ENCODE measurements at places on chromosomes 12 and 14. TPM values are rescaled to one million over a fixed set of nuclear protein-coding genes. Genes with fewer than 3 reads are reported as not detected.

Gene BCL7A
- total RNA-seq: 6.6 TPM

Gene SRRM4
- not detected for total RNA-seq

Gene NTF3
- total RNA-seq: 3.1 TPM

Gene TMEM119
- 3.9 TPM for total RNA-seq

Gene MGP
- 251 TPM for total RNA-seq

Gene CLEC1B
- total RNA-seq: not detected

Gene ERBB3
- total RNA-seq: 0.10 TPM

Gene RASSF9
- 3.9 TPM for total RNA-seq

Gene OSBPL8
- 111 TPM for total RNA-seq

Gene ANO4
- 0.26 TPM for total RNA-seq

Gene IL22
- total RNA-seq: not detected

Gene MGST1
- total RNA-seq: 73.7 TPM
